ENCODE measurements at places on chromosomes 2 and 18. TPM values are rescaled to one million over a fixed set of nuclear protein-coding genes. Genes with fewer than 3 reads are reported as not detected.

The SPEG gene
- 1.3 TPM for total RNA-seq

DNA sequence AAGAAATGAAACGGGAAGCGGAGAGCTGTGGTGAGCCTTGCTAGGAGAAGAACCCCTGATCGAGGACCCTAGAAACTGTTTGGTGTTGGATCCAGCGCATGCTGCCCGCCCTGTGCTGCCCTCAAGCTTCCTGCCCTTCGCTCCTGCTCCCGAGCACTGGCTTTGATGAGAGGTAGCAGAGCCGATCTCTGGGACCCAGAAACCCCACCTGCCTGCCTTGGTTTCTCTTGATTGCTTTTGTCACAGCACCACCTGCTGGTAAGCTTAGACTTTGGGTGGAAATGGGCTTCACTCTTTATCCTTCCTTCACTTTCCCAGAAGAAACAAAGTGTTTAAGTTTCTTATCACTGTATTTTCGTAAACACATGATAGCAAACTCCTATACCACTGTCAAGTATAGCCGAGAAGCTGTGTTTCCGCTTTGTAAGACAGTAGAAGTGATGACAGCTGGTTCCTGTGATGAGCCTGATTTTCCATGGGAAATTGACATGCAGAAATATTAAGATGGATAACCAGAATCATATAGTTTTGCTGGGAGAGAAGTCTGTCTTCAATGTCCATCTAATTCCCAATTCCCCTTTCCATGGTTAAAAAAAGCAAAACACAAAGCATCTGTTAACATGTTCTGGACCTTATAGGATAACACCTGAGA lies 267.4 kb downstream of the PHLPP1 start:
- H3K4me3 ChIP-seq = no peak overlapping the region
- H3K36me3 ChIP-seq = peaks cover 7% of the 10 kb centered on the region
- no peak overlapping the region for H3K27ac ChIP-seq
- no peaks in the 10 kb centered on the region for H3K27me3 ChIP-seq

DNA sequence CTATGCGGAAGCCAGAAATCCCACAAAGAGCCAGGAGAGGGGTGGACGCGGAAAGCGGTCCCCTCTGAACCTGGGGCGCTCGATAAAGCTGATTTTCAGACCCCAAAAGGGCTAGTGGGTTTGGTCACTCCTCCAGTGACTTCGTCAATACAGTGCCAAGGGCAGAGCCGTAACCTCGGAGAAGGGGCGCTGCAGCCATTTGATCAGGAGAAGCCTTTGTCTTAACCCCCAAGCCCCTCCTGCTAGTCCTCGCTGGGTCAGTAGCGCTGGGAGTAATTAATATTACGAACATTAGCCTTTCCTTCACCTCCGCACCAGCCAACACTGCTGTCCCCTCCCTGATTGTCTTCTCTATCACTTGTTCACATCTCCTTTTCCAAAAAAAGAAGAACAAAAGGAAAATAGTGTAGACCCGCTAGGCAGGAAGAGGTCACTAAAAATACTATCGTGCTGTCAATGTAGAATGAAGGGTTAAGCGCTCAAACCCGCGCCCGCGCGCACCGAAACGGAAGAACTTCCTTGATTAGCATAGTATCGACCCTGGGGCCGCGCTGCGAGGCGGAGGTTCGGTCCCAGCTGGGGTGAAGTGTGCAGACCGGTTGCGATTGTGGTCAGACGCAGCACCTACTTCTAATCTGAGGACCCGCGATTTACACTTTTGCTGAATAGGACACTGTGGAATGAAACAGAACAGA lies 63.2 kb upstream of the MAPRE2 start:
- peak; percentile 43 for DNase-seq
- peak overlapping the region; percentile 67 for H3K4me3 ChIP-seq
- peaks cover 8% of the 10 kb centered on the region for H3K4me1 ChIP-seq
- H3K36me3 ChIP-seq = no peaks in the 10 kb centered on the region

DNA sequence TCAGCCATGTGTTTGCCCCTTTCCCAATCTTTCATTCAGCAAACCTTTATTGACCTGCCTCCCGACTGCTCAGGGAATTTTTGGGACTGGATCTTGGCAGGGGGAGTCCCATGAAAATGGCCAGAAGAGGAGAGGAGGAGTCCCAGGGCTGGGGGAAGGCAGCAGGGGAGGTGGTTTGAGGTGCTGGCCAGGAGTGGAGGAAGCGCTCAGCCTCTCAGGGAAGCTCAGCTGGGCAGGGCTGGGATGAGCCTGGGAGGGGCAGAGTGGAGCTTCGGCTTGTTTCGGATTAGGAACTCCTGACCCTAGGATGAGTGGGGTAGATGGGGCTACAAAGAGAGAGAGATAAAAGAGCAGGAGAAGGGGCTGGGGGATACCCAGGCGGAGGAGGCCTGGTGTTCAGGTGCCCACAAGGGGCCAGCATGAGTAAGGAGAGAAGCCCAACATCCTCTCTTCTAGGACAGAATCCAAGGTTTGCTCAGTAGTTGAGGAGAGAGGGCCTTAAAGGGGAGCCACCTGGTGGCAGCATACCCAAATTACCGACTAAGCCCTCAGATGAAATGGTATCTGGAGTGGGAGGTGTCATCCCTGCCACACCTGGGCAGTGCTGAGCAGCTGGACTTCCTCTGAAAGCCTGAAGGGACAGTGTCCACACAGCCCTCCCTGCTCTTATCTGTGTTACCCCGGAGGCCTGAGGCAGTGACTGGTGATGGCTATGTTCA lies 91.1 kb downstream of the INHBB start:
- H3K27ac ChIP-seq = no peak overlapping the region
- DNase-seq = no peak
- peaks cover 8% of the 10 kb centered on the region for H3K27me3 ChIP-seq
- no peak overlapping the region for H3K4me3 ChIP-seq

Measured in thymus (tissue), 14 donors.